ENCODE measurements at places on chromosomes 7 and 10.

DNA sequence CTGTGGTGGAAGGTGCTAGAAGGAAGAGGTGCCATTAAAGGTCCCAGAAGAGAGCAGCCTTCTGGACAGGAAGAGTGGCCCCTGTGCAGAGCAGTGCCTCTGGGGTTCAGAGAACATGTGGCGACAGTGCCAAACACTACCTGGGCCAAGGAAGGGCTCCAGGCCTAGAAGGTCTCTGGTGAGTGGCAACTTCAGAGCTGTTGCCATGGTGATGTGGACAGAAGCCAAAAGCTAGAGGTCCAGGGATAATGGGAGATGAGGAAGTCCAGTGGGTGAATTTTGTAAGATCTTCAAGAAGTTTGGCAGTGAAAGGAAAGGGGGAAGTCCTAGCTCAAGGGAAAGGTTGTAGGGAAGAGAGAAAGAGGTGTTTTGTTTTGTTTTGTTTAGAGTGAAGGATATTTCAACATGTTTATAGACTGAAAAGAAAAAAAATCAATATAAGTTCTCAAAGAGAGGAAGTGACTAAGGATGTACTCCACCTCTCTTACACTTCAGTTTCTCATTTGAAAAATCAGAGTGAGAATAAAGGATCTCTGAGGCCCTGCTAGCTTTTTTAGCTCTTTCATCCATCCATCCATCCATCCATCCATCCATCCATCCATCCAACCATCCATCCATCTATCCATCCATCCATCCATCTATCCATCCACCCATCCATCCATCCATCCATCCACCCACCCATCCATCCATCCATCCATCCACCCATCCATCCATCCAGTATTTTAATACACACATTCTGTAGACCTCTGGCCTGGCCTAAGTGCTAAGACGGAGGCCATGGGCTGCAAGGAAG lies 77.1 kb upstream of the DUSP5 start:
- H3K27ac ChIP-seq = no peak overlapping the region
- no peak overlapping the region for H3K4me3 ChIP-seq
- no peaks in the 10 kb centered on the region for H3K36me3 ChIP-seq
- DNase-seq = no peak
- H3K27me3 ChIP-seq = no peaks in the 10 kb centered on the region

DNA sequence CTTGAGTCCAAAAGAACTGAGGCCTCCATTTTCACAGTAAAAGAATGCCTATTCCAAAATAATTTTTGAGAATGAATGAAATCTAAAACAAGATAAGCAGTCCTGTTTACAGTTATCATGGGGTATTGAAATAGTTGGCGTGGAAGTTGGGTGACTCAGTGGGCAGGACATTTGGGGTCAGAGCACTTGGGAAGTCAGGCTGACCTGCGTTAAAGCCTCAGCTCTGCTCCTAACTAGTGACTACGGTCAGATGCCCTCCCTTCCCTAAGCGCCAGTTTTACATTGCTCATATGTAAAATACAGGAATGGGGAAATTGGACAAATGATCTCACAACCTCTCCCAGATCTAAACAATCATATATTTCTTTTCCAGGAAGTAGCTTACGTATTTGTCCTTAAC lies 2.3 kb upstream of the PAPSS2 start:
- no peak overlapping the region for H3K27ac ChIP-seq
- no peaks in the 10 kb centered on the region for H3K36me3 ChIP-seq
- peaks cover 9% of the 10 kb centered on the region for H3K4me1 ChIP-seq
- no peak for DNase-seq

GRCh38 chr7:96942112-96942511 lies 63.2 kb upstream of the DLX6 start:
- no peaks in the 10 kb centered on the region for H3K4me1 ChIP-seq
- no peaks in the 10 kb centered on the region for H3K36me3 ChIP-seq
- no peak overlapping the region for H3K27ac ChIP-seq

DNA sequence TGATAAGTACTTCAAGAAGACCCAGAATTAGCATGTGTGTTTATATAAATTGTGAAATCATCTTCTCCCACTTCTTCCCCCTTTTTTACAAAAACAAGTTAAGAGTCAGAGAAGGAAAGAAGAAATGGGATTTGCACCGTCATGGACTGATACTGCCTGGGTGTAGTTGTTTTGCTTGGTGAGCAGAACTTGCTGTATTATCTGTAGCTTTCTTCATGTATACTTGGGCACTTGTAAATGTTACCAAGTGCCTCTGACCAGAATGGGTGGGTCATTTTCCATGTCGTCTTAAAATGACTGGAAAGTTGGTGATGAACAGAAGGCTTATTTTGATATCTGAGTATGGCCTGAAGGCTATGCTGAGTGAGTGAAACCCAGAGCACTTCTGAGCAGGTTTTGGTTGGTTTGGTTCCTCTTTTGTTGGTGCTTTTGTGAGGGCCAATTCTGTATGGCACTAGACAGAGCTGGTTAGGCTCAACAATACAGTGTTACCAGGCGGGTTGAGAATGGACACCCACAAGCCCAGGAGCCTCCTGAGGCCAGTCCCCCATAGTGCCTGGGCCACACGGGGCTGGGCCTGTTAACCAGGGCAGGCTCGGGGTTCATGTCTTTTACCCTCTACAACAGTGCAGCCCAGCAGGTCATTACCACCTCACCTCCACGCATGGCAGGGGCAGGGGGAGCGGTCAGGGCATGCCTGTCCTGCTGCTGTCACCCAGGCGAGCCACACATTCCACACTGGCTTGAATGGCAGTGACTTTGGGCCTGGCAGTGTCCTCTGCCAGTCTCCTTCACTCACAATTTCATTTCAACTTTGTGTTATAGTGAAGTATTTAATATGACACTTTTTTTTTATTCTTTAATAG lies 115.1 kb downstream of the CCNY start:
- H3K27ac ChIP-seq = no peak overlapping the region
- H3K27me3 ChIP-seq = no peaks in the 10 kb centered on the region
- no peak for DNase-seq
- no peaks in the 10 kb centered on the region for H3K36me3 ChIP-seq
- H3K4me1 ChIP-seq = peaks cover 52% of the 10 kb centered on the region

All from CD4-positive, CD25-positive, alpha-beta regulatory T cell (primary cell).